ENCODE measurements at places on chromosomes 6 and 20.

DNA sequence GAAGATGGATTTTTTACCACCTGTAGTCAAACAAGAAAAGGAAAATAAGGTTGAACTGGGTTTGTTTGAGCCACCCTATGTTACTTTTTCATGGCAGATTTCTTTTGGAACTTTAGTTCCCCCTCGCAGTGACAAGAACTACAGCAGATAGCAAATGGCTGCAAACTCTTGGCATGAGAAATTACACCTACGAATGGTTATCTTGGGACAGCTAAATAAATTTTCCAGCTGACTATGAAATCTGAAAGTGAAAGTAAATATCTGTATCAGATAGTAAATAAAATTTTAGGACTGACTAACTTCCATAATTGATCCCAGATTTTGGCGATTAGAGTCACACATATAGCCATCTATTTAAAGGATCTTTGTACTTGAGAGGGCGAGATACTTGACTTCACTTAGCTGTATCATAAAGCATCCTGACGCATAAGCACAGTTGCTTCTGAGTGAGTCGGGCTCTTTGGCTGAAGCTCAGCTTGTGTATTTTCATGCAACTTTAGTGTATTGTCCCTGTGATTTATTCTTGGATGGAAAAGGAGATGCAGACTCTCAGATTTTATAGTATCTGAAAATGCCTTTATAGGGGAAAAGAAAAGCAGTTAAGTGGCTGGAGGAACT is 125.3 kb upstream of the B3GAT2 start:
- no peak for DNase-seq

DNA sequence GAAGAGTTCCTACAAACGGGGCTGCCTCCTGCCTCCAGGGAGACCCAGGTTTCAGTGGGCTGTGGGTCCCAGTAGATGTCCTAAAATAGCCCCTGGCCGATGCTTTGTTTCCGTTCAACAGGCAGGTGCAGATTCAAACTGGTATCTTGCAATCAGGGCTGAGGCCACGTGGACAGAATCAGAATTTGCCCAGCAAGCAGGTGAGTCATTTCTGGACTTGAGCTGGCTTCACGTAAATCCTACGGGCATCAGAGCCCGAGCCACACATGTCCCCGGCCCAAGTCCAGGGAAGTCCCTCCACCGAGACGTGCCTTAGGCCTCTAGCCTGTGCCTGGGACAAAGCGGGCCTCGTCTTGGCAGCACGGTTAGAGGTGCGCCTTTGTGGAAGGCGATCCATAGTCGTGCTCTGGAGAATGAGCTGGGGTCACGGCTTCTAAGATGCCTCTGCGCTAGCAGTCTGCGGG is 101.6 kb upstream of the FRMD1 start:
- no peak for DNase-seq

GRCh38 chr20:43726811-43727338 is at the start of gene GTSF1L:
TSS of gene GTSF1L (minus strand) at chr20:43727002. CDS start at chr20:43726694, 308 bp downstream.
- DNase-seq = no peak

GRCh38 chr6:102848210-102848609 is 1454.7 kb downstream of the GRIK2 start:
- no peak for DNase-seq

- no peak for DNase-seq
Measured at GRCh38 chr6:125746019-125746414, 3.4 kb upstream of the HEY2 start.

- DNase-seq = no peak
Measured at GRCh38 chr6:150719831-150720230, 120.1 kb downstream of the PLEKHG1 start.

- DNase-seq = no peak
Measured at GRCh38 chr6:19870322-19870721, 33.2 kb downstream of the ID4 start.

DNA sequence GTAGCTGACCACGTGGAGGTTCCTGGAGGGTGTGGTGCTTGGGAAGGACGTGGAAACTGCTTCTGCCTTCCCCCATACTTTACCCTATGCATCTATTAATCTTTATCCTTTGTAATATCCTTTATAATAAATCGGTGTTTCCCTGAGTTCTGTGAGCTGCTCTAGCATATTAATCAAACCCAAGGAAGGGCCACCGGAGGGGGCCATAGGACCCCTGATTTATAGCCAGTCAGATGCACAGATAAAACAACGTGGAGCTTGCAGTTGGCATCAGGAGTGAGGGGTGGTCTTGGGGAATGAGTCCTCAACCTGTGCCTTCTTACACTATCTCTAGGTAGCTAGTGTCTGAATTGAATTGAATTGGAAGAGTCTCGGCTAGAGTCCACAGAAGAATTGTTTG is 36.5 kb upstream of the TFAP2A start:
- no peak for DNase-seq

DNA sequence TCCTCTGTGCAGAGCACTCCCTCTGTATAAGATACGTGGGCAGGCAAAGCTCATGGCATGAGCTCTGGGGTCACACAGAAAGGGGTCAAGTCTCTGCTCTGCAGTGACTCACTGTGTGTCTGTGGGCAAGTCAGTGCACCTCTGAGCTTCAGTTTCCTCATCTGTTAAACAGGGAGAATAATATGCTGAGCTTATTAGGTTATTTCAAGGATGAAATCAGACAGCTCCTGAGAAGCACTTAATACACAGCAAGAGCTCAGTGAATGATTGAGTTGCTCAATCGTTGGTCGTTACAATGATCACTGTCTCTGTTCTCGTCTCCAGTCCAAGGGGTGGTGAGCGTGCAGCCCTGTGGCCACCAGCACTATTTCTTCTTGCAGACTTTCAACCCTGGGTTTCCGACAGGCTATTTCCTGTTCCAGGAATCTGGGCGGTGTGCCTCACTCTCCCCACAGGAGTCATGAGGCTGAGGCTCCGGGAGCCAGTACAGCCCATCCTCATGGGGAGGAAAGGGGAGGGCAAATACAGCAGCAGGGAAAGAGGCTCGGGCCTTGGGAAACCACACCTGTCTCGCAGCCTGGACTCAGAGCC is 28.9 kb downstream of the KIAA1755 start:
- no peak for DNase-seq

DNA sequence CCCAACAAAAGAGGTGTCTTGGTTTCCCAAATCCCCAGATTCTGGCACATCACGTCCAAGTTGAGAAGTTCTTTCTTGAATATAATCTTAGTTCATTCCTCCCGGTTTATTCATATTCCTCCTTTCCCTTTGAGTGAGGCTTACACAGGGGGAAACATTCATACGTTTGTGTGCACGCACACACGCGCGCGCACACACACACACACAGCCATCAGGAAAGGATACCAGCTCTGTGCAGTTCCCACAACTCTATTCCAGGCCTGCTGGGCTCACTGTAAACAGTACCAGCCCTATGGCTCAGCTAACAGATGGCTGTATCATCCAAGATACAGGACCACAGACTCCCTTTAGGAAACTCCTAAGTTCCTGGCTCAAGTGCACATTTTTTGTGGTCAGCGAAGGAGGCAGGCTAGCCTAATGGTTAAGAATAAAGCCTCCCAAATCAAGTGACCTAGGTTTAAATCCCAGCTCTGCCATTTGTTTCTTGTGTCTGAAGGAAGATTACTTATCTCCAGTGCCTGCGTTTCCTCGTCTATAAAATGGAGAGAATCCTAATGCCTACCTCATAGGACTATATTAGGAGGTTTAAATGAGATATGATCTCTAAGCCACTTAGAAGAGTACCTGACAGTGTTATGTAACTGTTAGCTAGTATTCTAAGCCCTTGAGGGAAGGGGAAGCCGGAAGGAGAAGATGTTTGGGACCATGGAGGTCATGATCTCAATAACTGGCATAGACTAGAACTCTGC is 3.7 kb upstream of the TAF8 start:
- no peak for DNase-seq

DNA sequence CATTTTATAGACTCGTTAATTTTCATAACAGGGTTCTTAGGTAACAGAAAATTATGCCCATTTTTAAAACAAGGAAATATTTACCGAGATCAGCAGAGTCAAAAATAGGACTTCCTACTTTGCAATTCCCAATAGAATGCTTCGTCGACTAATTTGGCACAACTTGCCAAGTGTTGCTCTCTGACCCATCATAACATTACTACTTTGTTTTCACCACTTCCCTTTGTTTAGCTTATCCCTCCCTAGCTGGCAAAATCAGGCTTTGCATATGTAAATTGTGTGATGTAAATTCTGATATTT is 914 bp upstream of the RANBP9 start:
- DNase-seq = no peak

DNA sequence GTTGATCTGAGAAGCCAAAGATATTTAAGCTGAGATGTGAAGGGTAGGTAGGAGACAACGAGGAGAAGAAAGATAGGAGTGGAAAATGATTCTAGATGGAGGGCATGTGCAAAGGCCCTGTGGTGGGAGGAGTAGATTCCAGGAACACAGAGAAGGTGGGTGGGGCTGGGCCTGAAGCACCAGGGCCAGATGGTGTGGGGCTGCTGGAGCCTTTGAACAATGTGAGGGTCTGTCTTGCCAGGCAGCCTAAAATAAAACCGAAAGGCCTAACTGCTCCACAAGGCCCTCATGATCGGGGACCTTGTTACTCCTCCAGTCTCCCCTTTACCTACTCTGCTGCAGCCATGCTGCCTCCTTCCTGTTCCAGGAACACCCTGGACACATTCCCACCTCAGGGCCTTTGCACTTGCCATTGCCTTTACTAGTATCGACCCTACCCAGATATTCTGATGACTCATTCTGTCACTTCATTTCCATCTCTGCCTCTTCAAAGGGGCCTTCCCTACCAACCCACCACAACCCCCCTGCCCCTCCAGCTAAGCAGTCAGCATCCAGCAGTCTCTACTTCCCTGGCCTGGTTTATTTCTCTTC is 20.0 kb downstream of the FAM110A start:
- DNase-seq = no peak
